ENCODE measurements at places on chromosomes 16 and 17. TPM values are rescaled to one million over a fixed set of nuclear protein-coding genes. Genes with fewer than 3 reads are reported as not detected.

The ZNF750 gene
- total RNA-seq, result not detected

The SNX20 gene
- total RNA-seq, result 34.3 TPM

The BICDL2 gene
- total RNA-seq, result 0.20 TPM

The SLC35G6 gene
- not detected for total RNA-seq

- no peak for DNase-seq
Observed at GRCh38 chr16:52783616-52784015, 236.7 kb upstream of the TOX3 start.

GRCh38 chr16:54072237-54072636 is 214.3 kb downstream of the IRX3 start:
- DNase-seq, result no peak

DNA sequence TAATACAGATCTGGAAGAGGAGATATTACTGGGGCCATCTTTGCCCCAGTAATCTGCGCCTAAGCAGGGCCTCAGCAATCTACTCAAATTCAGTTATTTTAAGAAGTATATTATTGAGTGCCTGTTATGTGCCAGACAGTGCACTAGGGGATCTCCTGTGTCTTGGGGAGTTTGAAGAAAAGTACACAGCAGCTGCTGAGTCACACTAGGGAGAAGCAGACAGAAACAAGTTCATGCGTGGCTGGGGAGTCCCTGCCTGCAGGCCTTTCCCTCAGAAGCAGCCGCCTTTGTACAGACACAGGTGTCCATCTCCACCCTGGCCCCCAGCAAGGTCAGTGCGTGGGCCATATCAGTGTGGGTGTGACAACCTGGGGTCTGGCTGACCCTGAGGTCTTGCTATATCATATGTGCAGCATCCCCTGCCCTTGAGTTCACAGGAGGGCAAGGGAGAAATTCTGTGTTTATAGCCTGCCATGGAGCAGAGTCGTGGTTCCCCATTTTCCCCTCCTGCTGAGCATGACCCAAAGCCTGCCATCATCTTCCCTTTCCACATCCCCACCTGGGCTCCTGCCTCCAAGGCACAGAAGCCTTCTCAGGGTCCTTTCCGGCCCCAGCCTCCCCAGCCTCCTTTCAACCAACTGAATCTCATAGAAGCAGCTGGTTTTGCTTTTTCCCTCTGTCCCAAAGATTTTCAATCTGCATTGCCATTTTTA is 229.9 kb upstream of the SDK2 start:
- no peak for DNase-seq

DNA sequence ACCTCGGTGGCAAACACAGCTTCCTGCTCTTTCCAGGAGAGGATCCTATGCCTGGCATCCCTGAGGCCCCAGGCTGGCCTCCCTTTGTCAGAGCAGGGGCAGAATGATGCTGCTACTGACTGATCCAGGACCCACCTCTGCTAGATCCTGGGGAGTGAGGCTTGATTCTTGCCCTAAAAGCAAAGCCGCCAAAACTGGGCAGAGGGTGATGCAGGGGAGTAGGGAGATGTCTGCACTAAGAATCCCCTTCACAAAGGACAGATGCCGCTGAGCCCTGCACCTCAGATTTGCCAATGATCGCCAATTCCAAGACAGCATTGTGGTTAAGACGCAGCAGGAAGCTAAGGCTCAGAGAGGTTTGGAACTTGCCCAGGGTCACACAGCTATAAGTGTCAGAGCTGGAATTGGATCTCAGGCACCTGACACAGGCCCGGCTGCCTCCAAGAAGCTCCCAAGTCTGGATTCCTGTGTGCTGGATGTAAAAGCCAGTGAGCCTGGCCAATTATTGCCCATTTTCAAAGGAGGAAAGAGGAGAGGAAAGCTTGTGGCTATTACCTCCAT is 60.7 kb upstream of the TNRC6C start:
- no peak for DNase-seq

GRCh38 chr16:4301968-4302367 is 13.9 kb upstream of the GLIS2 start:
- DNase-seq, result no peak

- DNase-seq, result no peak
Observed at GRCh38 chr17:50488880-50489279, 10.2 kb downstream of the RSAD1 start.

DNA sequence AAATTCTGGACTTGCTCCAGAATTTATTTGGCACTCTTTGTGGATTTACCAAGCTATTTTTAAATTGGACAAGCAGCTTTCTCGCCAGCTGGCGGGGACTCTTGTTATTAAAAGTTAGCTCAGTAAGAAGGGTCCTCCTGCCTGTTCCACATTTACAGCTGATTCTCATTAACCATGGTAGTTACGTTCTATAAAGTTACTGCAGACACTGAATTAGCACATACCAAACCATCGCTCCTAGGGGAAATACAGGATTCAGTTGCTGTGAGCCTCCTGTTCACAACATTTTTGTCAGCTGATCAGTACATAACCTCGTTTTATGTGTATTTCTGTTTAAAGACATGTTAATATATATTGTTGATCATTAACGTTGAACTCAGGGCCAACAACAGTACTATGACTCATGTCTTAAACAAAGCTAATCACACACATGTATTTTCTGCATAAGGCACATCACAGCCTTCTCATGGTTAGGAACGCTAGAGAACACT is 4.2 kb downstream of the LDAF1 start:
- no peak for DNase-seq

GRCh38 chr16:73888840-73889490 is 407.6 kb upstream of the PSMD7 start:
- DNase-seq, result no peak

Measured in activated T-helper 1 cell treated with anti-CD3 and anti-CD28 coated beads, Interleukin-12 subunit alpha, Interleukin-12 subunit beta, Interleukin-2, Interleukin-4 antibody, amounts not matched to agents 30 ng/mL and 10 ng/mL and 1 ng/mL, durations not matched to agents 14 hours and 24 hours and 36 hours (primary cell).